Activated T-helper 17 cell treated with anti-CD3 and anti-CD28 coated beads, Interleukin-2, amount 50 U/mL, for 72 hours (primary cell): ENCODE measurements at places on chromosomes 5 and 9. TPM values are rescaled to one million over a fixed set of nuclear protein-coding genes. Genes with fewer than 3 reads are reported as not detected.

DNA sequence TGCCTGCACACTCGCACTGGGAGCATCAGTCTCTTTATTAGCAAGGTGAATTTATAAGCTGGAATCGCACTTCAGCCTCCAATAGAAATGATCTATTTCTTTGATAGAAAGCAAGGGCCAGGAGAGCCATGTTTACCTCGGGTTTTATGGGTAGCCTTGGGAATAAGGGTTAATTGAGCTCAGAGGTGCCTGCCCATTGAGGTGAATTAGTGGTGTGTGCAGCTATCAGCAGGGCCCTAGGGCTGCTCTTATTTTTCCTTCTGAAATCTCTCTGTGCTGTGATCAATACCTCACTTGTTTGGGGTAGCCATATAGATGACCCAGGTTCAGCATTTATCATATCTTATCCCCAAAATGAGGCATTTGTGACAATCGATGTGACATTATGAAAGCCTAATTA lies 297.8 kb downstream of the EBF1 start:
- no peak for ATAC-seq

GRCh38 chr5:111518777-111519176 lies 6.4 kb upstream of the STARD4 start:
- no peak for ATAC-seq

- no peak for ATAC-seq
These were observed 364.2 kb downstream of the OSTF1 start for GRCh38 chr9:75452512-75452911.

- no peak for ATAC-seq
These were observed 1.5 kb downstream of the THG1L start for GRCh38 chr5:157732596-157733262.

GRCh38 chr5:111863801-111864200 lies 106.8 kb upstream of the NREP start:
- ATAC-seq: no peak

- no peak for ATAC-seq
These were observed 131.9 kb downstream of the NPR3 start for GRCh38 chr5:32842813-32843530.

GRCh38 chr5:127609957-127610356 lies 38.9 kb upstream of the CTXN3 start:
- no peak for ATAC-seq

GRCh38 chr5:61697809-61698558 lies 365.9 kb downstream of the ZSWIM6 start:
- ATAC-seq: no peak

GRCh38 chr9:90702441-90702955 lies 59.9 kb upstream of the DIRAS2 start:
- ATAC-seq: no peak

DNA sequence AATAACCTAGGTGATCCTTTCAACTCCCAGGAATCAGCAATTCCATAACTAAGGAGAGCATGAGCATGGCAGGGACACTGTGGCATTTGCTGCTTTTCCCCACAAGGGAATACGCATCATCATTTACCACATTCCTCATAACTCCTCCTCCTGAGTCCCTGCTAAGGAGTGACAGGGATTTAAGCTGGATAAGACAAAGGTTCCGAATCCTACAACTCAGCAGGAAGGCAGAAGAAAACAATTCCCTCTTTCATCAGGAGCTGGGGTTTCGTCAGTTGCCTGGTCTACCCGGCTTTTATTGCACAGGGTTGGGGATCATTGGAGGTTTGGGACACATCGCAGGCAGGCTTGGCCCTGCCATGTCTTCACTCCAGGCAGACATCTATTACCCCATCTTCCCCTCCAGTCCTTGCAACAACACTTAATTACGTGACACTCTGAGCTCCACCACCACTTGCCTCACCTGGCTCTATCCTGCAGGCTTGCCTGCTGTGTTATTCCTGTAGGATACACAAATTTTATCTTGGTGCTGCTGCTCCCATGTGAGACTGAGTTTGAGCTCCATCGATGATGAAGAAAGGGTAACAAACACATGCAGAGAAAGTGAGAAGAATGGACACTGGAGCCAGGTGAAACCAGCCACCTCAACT lies 563.0 kb upstream of the KLF4 start:
- no peak for ATAC-seq

DNA sequence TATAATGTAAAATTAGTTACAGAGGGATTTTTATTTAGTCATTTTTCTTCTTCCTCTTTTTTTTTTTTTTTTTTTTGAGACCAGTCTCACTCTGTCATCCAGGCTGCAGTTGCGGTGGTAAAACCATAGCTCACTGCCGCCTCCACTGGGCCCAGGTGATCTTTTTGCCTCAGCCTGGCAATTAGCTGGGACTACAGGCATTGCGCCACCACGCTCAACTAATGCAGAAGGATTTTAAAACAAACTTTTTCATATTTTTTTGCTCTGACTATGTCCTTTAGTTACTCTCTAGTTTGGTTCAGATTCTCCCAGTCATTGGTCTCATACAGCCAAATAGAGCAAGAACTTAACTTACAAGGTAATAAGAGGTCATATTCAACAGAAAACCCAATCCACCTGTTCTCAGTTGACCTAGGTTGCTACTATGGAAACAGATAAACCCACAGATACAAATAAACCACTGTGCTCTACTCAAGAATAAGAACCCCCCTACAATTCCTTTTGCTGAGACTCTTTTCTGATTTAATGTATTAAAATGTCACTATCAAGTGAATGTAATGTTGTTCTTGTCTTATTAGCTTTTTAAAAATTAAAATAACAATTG lies 50.1 kb upstream of the TTC39B start:
- ATAC-seq: no peak

DNA sequence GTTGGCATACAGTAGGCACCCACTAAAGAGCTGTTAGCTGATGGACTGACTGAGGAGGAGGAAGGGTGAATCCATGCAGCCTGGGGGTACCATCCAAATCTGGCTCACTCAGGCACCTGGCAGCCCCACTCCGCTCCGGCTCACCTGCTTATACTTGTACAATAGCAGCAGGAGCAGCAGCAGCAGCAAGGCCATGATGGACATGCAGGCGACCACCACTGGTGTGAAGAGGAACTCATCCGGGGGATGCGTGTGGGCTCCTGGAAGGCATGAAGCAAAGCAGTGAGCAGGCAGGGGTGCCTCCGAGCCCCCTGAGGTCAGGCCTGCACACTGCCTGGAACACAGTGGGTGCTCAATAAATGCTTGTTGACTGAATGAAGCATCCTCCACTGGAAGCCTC lies 18.3 kb downstream of the CSF1R start:
- ATAC-seq: no peak

GRCh38 chr5:14726066-14726838 lies 61.7 kb downstream of the OTULIN start:
- ATAC-seq: no peak

GRCh38 chr5:170388818-170389549 lies at the start of gene KCNMB1:
TSS of gene KCNMB1 (minus strand) at chr5:170389367. CDS start at chr5:170385447, 3,920 bp downstream.
- no peak for ATAC-seq

DNA sequence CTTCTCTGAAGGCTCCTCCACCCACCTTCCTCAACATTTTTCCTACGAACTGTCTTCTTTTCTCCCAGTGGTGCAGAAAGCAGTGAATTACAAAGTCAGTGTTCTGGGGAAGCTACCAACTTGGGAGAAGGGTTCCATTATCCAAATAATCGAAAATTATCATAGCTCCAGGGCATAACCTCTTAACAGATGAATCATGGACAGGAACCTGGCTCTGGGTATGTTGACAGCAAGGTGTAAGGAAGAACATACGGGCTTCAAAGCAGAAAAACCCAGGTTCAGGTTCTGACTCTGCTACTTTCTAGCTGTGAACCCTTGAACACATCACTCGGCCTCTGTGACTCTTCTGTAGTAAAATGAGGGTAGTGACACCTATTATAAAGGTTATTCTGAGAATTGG lies 351.3 kb downstream of the ENC1 start:
- ATAC-seq: no peak

- ATAC-seq: no peak
These were observed 9.5 kb upstream of the BARX1 start for GRCh38 chr9:93964685-93965084.

DNA sequence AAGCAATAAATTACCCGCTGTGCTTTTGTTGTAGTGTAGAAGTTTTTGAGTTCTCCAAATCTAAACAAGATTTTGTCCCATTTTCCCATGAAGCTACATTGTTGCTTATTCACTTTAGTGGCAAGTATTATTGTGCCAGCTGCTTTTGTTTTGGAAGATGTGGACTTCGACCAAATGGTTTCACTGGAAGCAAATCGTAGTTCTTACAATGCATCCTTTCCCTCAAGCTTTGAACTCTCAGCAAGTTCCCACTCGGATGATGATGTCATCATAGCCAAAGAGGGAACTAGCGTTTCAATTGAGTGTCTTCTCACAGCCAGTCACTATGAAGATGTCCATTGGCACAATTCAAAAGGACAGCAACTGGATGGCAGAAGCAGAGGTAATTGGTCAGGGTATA lies 10.9 kb downstream of the MFAP3 start:
- ATAC-seq: no peak

DNA sequence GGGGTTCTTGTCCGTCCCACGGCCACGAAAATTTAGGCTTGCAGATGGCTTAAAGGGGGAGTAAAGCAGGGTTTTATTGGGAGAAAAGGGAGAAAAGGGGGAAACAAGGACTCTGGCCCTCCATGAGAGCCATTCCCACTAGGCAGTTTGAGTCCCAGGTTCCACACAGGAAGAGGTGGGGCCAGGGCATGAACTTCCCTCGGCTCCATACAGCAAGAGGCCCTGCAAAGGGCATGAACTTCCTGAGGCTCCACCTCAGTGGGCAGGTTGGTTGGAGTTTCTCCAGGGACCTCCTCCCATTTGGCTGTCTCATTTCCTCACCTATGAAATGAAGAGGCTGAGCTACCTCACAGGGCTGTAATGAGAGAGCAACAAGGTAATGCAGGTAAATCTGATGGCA lies 229.7 kb downstream of the MAT2B start:
- no peak for ATAC-seq

GRCh38 chr5:72271702-72272101 lies 48.3 kb downstream of the MRPS27 start:
- ATAC-seq: no peak

DNA sequence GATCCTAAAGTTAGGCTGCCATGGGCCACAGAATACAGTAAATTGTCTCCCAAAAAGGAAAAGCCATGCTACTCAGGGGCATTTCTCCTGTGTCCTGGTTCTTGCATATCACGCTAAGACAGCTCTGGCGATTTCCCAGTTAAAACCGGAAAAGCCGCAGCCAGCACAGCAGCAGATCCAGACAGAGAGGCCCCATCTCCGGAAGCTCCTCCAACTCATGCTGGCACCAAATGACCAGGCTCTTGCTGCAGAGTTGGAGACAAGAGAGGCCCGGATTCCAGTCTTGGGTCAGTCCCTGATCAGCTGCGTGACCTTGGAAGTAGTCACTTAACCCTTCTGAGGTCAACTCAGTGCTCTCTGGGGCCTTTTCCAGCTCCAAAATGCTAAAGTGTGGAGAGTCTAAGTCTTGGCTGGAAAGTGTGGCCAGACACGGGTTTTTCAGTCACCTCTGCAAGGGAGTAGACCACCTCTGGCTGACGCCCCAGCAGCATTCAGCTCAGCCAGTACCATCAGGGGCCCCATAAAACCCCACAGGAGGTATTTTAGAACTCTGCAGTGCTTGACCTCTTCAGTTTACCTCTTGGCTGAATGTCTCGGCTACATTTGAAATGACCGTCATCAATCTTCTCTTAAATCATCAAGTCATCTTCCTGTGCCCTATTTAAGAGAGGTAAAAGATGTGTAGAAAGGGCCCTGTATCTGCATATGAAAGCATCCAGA lies 16.2 kb downstream of the GDNF start:
- ATAC-seq: no peak

DNA sequence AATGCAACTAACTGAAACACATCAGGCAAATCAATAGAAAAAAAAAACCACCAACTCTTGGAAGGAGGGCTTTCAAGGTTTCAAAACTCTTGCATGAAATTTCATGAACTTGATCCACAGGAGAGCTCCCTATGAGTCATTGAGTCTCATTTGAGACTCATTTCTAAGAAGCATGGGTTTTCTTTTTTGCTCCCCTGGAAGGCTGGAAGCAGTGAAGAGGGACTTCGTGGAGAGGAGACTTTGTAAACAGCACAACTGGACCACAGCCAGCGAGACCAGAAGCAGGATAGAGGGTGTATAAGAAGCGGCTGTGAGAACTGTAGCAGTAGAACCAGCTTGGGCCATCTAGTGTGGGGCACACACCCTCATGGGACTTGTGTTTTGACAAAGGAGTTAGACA lies 41.2 kb upstream of the RAPGEF1 start:
- ATAC-seq: peak; percentile 50

DNA sequence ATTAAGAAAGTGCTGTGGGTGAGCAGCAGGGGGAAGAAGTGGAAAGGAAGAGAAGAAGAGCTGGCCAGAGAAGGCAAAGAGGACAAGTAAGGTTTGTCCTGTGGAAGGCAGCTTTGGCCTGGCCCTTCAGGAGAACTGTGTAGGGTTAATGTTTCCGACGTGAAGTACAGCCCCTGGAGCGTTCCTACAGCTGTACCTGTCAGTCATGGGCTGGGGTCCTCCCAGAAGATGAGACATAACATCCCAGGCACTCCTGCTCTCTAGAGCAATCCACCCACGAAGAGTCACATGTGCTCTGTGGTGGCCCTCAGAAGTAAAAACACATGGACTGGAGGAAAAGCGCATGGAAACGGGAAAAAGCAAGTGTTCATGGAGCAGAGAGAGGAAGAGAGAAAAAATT lies 237.4 kb downstream of the CAAP1 start:
- ATAC-seq: no peak

- ATAC-seq: no peak
These were observed 107.2 kb upstream of the TXNDC8 start for GRCh38 chr9:110444911-110445310.

DNA sequence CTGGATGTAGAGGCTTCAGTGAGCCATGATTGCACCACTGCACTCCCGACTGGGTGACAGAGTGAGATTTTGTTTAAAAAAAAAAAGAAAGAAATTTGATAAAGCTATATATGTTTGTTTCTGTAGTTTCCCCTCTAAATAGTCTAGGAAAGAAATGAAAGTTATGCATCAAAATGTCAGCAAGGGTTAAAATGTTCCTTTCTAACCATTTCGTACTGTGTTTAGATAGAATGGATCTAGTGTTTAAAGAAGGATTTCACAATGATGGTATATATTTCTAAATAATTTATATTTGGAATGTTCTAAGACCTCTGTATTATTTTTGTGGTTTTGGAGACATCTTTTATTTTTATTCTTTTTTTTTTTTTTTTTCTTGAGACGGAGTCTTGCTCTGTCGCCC lies 22.7 kb downstream of the TEK start:
- no peak for ATAC-seq

- no peak for ATAC-seq
These were observed 69.3 kb upstream of the IFNE start for GRCh38 chr9:21551401-21551800.

GRCh38 chr9:131622523-131622922 lies 77.2 kb downstream of the PRRT1B start:
- ATAC-seq: no peak

Gene MARCHF11
- not detected for total RNA-seq

Gene AMBP
- total RNA-seq: not detected

Gene PCDHAC2
- not detected for total RNA-seq

Gene SPATA31A3
- total RNA-seq: not detected

Gene DROSHA
- total RNA-seq: 56.6 TPM

Gene FBN2
- not detected for total RNA-seq

Gene TICAM2
- 0.56 TPM for total RNA-seq

Gene PLPP1
- 4.8 TPM for total RNA-seq

Gene FAM153A
- total RNA-seq: 127 TPM

Gene C9
- total RNA-seq: not detected
